MCF 10A (cell line): ENCODE measurements at places on chromosomes 12 and 14. TPM values are rescaled to one million over a fixed set of nuclear protein-coding genes. Genes with fewer than 3 reads are reported as not detected.
A peak's percentile ranks its signal among the peaks of the same experiment; 100 is the strongest.

DNA sequence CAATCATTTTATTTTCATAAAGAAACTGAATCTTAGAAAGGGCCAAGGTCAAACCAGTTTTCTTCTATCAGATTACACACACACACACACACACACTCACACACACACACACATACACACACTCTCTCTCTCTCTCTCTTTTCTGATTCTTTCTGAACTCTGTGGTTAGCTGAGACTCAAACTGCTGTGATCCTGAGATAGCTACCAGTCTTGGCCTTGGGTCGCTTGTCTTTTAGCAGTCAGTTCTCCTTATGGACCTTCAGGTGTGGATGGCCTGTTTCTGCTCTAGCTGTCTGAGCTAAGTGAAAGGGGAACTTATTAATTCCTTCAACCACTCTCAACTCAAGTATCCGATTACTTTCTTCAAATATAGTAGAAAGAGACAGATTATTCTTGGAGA is 145.1 kb downstream of the GRIP1 start:
- H3K4me3 ChIP-seq = no peak overlapping the region
- H3K27ac ChIP-seq = no peak overlapping the region
- no peak for DNase-seq
- no peaks in the 10 kb centered on the region for H3K27me3 ChIP-seq
- no peaks in the 10 kb centered on the region for H3K36me3 ChIP-seq
- no peaks in the 10 kb centered on the region for H3K4me1 ChIP-seq

GRCh38 chr14:83419420-83419819 is 1885.8 kb upstream of the SEL1L start:
- H3K36me3 ChIP-seq = no peaks in the 10 kb centered on the region
- no peaks in the 10 kb centered on the region for H3K27me3 ChIP-seq
- H3K4me3 ChIP-seq = peak overlapping the region; percentile 8
- H3K4me1 ChIP-seq = peaks cover 5% of the 10 kb centered on the region

Gene PIWIL1
- not detected in 2 replicates for total RNA-seq

DNA sequence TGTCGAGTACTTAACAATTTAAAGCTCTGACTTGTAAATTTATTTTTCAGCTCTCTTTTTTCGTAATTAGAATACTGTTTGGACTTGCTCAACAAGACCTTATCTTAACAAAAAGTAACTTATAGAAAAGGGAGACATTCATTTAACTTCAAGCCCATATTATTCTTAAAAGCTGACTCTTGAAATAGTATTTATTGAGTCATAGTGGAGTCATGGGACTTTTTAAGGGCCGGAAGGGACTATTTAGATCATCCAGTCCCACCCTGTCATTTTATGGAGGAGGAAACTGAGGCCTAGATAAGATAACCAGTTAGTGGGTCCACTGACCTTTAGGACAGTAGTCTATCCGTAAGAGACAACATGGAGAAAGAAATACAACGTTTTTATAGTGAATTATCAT is 1.5 kb downstream of the RAP1B start:
- H3K36me3 ChIP-seq = peaks cover 14% of the 10 kb centered on the region
- peak overlapping the region; percentile 96 for H3K27ac ChIP-seq
- peak; percentile 14 for DNase-seq
- no peaks in the 10 kb centered on the region for H3K27me3 ChIP-seq

DNA sequence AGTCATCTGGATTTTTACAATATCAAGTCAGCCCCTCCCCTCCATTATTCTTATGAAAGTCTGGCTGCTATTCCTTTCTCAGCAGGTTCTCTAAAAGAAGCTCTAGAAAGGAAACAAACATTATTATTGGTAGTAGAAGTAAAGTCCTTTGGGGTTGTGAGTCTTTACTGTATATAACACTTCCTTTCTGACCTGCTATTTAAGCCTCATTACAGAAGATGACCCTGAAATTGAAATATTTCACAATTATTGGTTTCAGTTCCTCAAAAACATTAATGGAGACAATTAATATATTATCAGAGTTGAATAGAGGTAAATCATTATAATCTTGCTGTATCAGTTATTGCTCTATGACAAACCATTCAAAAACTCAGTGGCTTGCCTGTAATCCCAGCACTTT is 19.3 kb downstream of the PLEKHA5 start:
- no peaks in the 10 kb centered on the region for H3K27me3 ChIP-seq
- DNase-seq = no peak
- H3K36me3 ChIP-seq = peaks cover 41% of the 10 kb centered on the region
- no peak overlapping the region for H3K27ac ChIP-seq

- no peak overlapping the region for H3K27ac ChIP-seq
- peaks cover 28% of the 10 kb centered on the region for H3K4me1 ChIP-seq
- no peaks in the 10 kb centered on the region for H3K27me3 ChIP-seq
- peak overlapping the region; percentile 74 for H3K4me3 ChIP-seq
- no peaks in the 10 kb centered on the region for H3K36me3 ChIP-seq
- DNase-seq = no peak
These were observed 507 bp upstream of the CD9 start for GRCh38 chr12:6199531-6200255.

DNA sequence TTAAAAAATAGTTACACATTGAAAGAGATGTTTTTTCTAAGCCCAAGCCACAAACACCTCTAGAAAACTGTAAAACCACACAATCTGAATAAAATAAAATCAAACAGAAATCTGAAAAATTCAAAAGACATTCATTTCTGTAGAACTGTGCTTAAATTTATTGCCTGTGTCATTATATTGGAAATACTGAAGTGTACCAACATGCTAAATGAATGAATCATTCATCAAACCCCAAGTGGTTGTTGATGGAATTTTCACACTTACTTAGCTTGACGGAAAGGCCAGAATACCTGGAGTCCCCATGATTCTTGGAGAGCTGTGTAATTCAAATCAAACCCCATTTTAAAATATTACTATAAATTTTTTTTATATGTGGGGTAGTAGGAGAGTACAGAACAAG is 2.7 kb downstream of the KITLG start:
- peak; percentile 62 for DNase-seq
- peak overlapping the region; percentile 90 for H3K4me3 ChIP-seq
- H3K4me1 ChIP-seq = peaks cover 27% of the 10 kb centered on the region

GRCh38 chr14:63712123-63712522 is 15.7 kb downstream of the SGPP1 start:
- no peaks in the 10 kb centered on the region for H3K27me3 ChIP-seq
- H3K4me3 ChIP-seq = no peak overlapping the region
- H3K27ac ChIP-seq = no peak overlapping the region
- no peak for DNase-seq
- peaks cover 13% of the 10 kb centered on the region for H3K36me3 ChIP-seq

Gene POTEG
- not detected in 2 replicates for total RNA-seq

Gene DNAI7
- 0.14 TPM in 1 of 2 replicates, not detected in the other for total RNA-seq

GRCh38 chr14:102594514-102595175 is 2.2 kb downstream of the RCOR1 start:
- H3K27ac ChIP-seq = peak overlapping the region; percentile 36
- peaks cover 38% of the 10 kb centered on the region for H3K36me3 ChIP-seq
- H3K27me3 ChIP-seq = no peaks in the 10 kb centered on the region
- H3K4me3 ChIP-seq = peak overlapping the region; percentile 85
- DNase-seq = peak; percentile 79
